ENCODE measurements at places on chromosomes 5 and 9. TPM values are rescaled to one million over a fixed set of nuclear protein-coding genes. Genes with fewer than 3 reads are reported as not detected.

- no peaks in the 10 kb centered on the region for H3K36me3 ChIP-seq
- no peak overlapping the region for H3K4me3 ChIP-seq
- H3K4me1 ChIP-seq = peaks cover 17% of the 10 kb centered on the region
- no peak overlapping the region for H3K27ac ChIP-seq
Observed at GRCh38 chr9:116857321-116857720, 170.2 kb downstream of the TRIM32 start.

GRCh38 chr9:89603767-89604665, 796 bp upstream of the GADD45G start:
- H3K4me3 ChIP-seq = peak overlapping the region; percentile 91
- no peaks in the 10 kb centered on the region for H3K36me3 ChIP-seq
- peaks cover 17% of the 10 kb centered on the region for H3K4me1 ChIP-seq
- peaks cover 3% of the 10 kb centered on the region for H3K27me3 ChIP-seq
- DNase-seq = peak; percentile 86

MLANA gene
- total RNA-seq = not detected

DNA sequence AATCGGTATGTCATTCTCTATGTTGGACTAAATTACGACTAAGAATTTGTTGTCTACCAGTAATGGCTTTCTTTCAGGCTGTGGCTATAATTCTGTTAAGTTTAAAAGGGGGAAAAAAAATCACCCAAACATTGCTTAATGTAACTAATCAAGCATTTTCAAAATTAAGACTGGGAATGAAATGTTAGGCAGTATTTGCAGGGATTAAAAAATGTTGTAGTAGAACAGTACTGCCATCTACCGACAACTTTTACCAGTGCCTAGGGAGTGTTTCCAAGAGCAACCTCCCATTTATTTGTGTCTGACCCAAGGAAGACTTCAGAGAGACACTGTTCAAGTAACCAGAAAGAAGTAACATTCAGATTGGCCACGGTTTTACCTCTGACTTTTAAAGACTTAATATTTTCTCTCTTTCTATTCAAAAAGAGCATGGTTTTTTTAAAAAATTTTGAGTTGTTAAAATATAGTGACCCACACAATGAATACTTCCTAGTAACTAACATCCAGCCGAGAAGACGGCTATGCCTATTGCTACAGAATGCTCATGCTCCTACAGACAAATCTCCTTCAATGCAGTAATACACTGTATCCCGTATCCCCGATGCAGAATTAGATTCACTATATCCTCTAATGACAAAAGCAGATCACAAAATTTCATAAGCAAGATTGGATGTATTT, 92.4 kb downstream of the ARL15 start:
- DNase-seq = peak; percentile 57
- H3K36me3 ChIP-seq = no peaks in the 10 kb centered on the region
- H3K4me1 ChIP-seq = peaks cover 39% of the 10 kb centered on the region
- H3K27ac ChIP-seq = no peak overlapping the region

HTR1A gene
- not detected for total RNA-seq

GRCh38 chr5:119049824-119050449, 20.9 kb upstream of the DMXL1 start:
- H3K27ac ChIP-seq = no peak overlapping the region
- no peaks in the 10 kb centered on the region for H3K4me1 ChIP-seq
- H3K4me3 ChIP-seq = no peak overlapping the region
- H3K27me3 ChIP-seq = no peaks in the 10 kb centered on the region

DNA sequence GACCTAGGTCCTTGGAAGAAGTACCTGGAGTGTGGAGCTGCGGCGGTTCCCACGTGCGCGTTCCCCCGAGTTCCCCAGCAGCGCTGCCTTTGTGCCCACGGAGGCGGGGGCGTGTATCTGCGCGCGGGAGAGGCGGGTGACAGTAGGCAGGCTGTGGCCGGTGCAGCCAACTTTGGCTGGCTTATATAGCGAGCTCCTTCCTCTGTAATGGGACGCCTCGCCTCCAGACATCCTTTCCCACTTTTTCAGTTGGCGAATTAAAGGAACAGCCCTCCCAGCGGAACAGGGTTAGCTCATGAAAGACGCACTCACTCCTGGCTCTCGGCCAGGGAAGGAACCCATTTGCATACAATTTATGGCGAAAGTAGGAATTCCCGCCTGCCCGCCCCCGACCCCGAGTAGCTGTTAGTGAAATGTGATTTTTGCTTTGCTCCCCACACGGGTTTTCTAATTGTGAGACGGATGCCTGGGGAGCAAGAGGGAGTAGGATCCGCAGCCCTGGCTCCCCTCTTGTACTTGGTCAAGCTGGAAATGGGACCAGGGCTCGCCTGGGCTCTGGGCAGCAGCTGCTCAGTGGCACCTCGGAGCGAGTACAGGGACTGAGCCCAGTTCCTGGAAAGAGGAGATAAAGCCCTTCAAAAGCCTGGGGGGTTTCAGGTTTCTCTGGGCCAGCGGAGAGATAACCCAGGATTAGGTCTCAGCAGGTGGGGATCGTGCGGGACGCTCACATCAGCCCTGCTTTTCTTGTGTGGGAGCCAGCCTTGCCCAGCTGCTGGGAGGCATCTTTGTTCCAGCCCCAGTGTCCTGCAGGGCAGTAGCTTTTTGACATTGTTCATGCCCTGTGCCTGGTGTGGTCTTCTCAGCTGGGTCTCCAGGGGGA, at the start of gene TNC:
TSS of gene TNC (minus strand) at position 159 of the 880 bp plus-strand sequence. CDS start 27,139 bp downstream, outside the sequence.
- peaks cover 3% of the 10 kb centered on the region for H3K4me1 ChIP-seq
- H3K27me3 ChIP-seq = no peaks in the 10 kb centered on the region

DNA sequence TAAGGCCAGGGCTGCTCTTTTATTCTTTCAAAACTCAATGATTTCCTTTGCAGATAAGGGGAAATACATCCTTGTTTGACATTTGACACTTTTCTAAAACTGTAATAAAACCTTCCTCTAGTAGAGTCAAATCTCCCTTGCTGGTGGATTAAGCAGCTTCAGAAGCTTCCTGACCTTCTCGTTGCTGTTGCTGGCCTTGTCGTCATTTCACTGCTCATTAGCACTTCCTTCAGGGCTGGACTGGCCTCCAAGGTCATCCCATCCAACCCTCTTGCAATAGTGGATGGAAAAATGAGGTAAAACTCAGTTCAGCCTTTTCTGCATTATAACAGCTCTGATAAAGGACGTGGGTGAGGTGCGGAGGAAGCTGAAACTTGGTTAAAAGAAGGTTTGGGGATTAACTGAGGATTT, 1.1 kb upstream of the ADAMTSL1 start:
- DNase-seq = no peak
- no peak overlapping the region for H3K4me3 ChIP-seq
- peaks cover 2% of the 10 kb centered on the region for H3K27me3 ChIP-seq
- H3K36me3 ChIP-seq = peaks cover 3% of the 10 kb centered on the region
- peaks cover 32% of the 10 kb centered on the region for H3K4me1 ChIP-seq

MARCOL gene
- not detected for total RNA-seq

DNA sequence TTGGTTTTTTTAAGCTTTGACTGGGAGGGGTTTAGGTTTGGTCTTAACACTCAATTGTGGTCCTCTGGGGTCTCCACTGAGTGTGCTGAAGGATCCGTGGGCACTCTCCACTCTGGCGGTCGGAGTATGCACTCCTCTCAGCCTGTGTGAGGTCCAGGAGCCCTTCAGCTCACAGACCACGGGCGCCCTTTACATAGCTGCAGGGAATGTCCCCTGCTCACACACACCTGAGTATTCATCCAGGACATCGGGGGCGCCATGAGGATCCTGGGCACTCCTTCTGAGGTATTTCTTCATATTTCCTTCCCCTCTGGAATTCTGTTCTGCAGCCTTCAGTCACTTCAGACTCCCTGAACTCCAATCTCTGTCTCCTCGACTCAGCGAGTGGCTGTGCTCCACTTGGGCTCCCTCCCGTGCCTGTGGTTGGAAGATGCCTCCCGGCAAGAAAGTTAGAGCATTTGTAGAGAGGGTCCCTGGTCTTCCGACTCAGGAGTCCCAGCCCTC, 12.5 kb downstream of the TRIP13 start:
- no peak overlapping the region for H3K27ac ChIP-seq
- H3K4me3 ChIP-seq = no peak overlapping the region
- peaks cover 16% of the 10 kb centered on the region for H3K36me3 ChIP-seq
- peaks cover 3% of the 10 kb centered on the region for H3K27me3 ChIP-seq
- no peak for DNase-seq
- H3K4me1 ChIP-seq = no peaks in the 10 kb centered on the region

RMRP gene
- total RNA-seq = 32,961 TPM

DNA sequence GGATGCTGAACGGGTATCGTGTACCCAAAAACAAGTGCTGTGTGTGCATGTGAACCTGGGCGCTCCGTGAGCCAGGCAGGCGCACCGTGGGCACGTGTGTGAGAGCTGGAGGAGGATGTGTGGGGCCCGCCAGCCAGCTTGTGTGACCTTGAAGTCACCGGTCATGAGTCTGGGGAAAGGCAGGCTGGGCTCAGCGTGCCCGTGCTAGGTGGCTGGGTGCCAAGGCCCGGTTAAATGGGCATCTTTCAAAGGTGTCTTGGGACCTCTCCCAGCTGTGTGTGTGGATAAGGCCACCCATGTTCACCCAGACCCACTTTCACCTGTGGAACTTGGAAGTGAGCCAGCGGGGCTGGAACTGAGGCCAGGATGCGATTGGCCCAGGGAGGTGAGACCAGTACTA, 3.4 kb downstream of the KCNT1 start:
- no peaks in the 10 kb centered on the region for H3K36me3 ChIP-seq
- no peak overlapping the region for H3K4me3 ChIP-seq
- H3K4me1 ChIP-seq = no peaks in the 10 kb centered on the region
- peaks cover 12% of the 10 kb centered on the region for H3K27me3 ChIP-seq
- H3K27ac ChIP-seq = no peak overlapping the region

GRCh38 chr5:7781899-7782298, 69.0 kb downstream of the CFAP90 start:
- no peak overlapping the region for H3K4me3 ChIP-seq
- H3K27me3 ChIP-seq = peaks cover 2% of the 10 kb centered on the region
- DNase-seq = no peak
- no peaks in the 10 kb centered on the region for H3K36me3 ChIP-seq
- peaks cover 16% of the 10 kb centered on the region for H3K4me1 ChIP-seq
- no peak overlapping the region for H3K27ac ChIP-seq

DNA sequence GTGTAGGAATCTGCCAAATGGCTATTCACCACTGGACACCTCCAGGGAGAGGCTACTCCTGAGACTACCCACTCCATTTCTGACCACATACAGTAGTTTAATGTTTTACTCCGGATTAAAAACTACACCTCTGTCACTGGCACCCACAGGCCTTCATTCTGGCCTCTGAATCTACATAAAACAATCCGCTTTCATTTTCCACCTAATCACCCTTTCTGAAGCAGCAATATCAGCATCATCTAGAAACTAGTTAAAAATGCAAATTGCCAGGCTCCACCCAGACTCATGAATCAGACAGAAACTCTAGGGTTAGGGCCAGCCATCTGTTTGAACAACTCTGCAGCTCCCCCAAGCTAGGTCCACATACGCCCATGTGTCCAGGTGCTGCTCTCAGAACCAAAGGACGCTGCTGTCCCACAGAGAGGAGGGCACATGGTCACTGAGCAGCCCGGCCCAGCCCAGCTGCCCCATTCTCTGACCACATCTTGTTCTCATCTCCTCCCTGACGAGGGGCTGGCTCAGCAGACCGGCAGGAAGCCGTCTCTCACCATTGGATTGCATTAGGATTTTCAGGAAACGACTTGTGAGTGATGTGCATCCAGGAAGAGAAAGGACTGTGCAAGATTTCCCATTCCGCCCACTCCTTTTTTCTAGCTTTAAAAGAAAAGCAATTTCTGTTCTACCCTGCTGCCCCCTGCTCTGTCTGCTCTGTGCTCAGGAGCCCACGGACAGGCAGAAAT, 34.7 kb downstream of the ADAM19 start:
- peak; percentile 43 for DNase-seq
- peaks cover 3% of the 10 kb centered on the region for H3K27me3 ChIP-seq
- H3K4me1 ChIP-seq = peaks cover 62% of the 10 kb centered on the region
- H3K4me3 ChIP-seq = peak overlapping the region; percentile 6

DNA sequence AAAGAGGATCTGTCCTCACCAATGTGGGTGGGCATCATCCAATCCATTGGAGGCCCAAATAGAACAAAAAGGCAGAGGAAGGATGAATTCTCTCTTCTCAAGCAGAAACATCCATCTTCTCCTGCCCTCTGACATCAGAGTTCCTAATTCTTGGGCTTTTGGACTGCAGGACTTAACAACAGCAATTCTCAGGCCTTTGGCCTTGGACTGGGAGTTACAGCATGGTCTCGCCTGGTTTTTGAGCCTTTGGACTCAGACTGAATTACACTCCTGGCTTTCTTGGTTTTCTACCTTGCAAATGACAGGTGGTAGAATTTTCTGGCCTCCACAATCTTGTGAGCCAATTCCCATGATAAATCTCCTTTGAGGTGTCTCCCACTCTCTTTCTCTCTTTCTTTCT, 60.5 kb upstream of the CD180 start:
- H3K36me3 ChIP-seq = no peaks in the 10 kb centered on the region
- H3K4me1 ChIP-seq = no peaks in the 10 kb centered on the region
- H3K4me3 ChIP-seq = no peak overlapping the region
- no peak for DNase-seq
- no peak overlapping the region for H3K27ac ChIP-seq

SPINK6 gene
- total RNA-seq = not detected

DNA sequence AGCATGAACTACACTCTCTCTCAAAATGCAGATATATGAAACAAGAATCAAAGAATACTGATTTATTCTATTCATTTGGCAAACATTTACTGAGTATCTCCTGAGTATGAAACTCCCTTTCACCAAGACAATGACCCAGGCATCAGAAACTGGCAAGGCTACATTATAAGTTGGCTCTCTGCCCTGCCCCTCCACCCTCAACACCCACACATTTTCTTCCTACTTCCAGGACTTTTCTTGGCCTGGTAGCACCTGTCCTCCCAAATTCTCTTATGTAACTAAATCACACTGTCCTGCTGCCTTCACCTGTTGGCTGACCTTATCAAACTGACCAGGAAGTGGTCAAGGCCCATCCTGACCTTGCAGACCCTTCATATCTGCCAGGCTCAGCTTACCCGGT, 3.5 kb downstream of the RASEF start:
- no peaks in the 10 kb centered on the region for H3K36me3 ChIP-seq
- DNase-seq = no peak
- H3K4me3 ChIP-seq = no peak overlapping the region
- peaks cover 9% of the 10 kb centered on the region for H3K27me3 ChIP-seq
- peaks cover 7% of the 10 kb centered on the region for H3K4me1 ChIP-seq

- H3K27me3 ChIP-seq = no peaks in the 10 kb centered on the region
- H3K27ac ChIP-seq = no peak overlapping the region
- DNase-seq = no peak
- no peaks in the 10 kb centered on the region for H3K4me1 ChIP-seq
- H3K4me3 ChIP-seq = no peak overlapping the region
- H3K36me3 ChIP-seq = no peaks in the 10 kb centered on the region
Observed at GRCh38 chr9:32248189-32248712, 136.2 kb upstream of the ACO1 start.

VLDLR gene
- total RNA-seq = 4.4 TPM

TSLP gene
- 1.5 TPM for total RNA-seq

FAM153A gene
- total RNA-seq = not detected

GRCh38 chr5:161027763-161028162, 175.8 kb upstream of the ATP10B start:
- H3K27ac ChIP-seq = no peak overlapping the region
- H3K4me1 ChIP-seq = no peaks in the 10 kb centered on the region
- H3K4me3 ChIP-seq = no peak overlapping the region
- no peaks in the 10 kb centered on the region for H3K36me3 ChIP-seq

GRCh38 chr5:149887622-149888183, 56.9 kb downstream of the PDE6A start:
- H3K4me1 ChIP-seq = no peaks in the 10 kb centered on the region
- H3K4me3 ChIP-seq = no peak overlapping the region
